Non-pigmented ciliary epithelial cell (primary cell): ENCODE measurements at places on chromosomes 1 and 21.

DNA sequence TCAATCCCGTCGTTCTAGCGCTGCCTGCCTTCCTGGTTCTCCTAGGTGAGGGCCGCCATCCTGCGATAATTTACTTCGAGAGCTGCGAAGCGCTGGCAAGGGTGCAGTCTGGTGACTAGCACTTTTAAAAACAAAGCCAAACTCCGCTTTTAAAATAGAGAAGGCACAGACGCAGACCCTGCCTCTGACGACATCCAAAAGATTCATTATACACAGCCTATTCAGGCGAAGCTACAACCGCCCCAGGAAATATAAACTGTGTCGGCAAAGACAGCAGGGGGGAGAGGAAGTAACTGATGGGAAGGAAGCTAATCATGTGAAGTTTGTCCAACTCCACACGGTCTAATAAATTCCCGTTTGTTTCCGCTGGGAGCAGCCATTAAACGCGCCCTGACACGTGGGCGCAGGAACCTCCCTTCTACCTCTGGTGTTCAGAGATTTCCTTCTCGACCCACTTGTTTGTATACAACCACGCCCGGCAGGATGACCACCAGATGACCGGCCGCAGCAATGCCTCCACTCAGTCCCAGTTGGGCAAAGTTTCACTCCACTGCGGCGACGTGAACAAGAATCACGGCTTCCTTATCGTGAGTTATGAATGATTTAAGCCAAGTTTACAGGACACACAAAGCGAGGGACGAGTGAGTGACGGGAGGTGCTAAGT lies 1.3 kb downstream of the GNG12 start:
- no peak for DNase-seq

- no peak for DNase-seq
Observed at GRCh38 chr1:25065795-25066238, 135.7 kb upstream of the RUNX3 start.

DNA sequence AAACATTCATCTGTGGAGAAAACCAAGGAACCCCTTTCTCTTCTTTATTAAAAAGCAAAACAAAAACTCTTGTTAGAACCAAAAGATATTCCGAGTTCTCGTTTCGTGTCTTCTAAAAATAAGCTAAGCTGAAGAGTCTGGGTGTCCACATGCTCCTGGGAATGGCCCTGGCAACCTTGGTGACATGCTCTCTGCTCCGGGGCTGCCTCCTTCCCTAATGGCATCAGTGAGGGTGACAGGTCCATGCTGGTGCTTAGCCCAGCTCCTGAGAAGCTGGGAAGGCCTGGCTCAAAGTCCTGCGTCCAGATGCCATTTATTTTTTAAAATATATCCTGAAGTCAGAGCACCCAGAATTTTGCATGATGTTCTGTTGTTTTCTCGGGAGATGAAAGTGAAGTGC lies 24.6 kb upstream of the TRAPPC10 start:
- no peak for DNase-seq

- no peak for DNase-seq
Observed at GRCh38 chr1:26912147-26912490, 1.7 kb downstream of the NR0B2 start.

DNA sequence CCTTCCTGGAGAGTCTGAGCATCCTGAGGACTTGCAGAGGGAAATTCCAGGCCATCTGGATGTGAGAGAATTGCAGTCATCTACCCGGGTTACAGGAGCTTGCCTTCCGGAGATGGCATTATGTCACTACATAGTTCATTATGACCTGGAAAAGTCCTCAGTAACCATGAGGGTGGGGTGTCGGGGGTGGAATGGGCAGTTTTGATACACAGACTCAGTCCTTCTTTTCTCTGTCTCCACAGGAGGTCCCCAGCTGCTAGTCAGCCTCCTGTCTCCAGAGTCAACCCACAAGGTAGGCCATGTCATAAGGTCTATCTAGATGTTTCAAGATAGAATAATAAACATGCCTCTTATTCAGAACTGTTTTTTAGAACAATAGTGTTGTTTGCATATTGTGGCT lies 268.2 kb upstream of the SGIP1 start:
- DNase-seq = no peak

- DNase-seq = no peak
Observed at GRCh38 chr1:232038706-232039677, 412.4 kb downstream of the DISC1 start.

GRCh38 chr1:160189649-160190625 lies at the start of gene CASQ1:
Gene CASQ1 (plus strand): TSS chr1:160190575. CDS start chr1:160190752, 177 bp downstream.
- no peak for DNase-seq
